ENCODE measurements at places on chromosomes 7 and 10.

GRCh38 chr10:91251430-91252056 lies 31.1 kb downstream of the PCGF5 start:
- DNase-seq, result peak; percentile 76

GRCh38 chr10:80210259-80210658 lies 4.9 kb upstream of the ANXA11 start:
- DNase-seq, result no peak

- no peak for DNase-seq
Observed at GRCh38 chr10:75527542-75527941, 96.1 kb downstream of the LRMDA start.

DNA sequence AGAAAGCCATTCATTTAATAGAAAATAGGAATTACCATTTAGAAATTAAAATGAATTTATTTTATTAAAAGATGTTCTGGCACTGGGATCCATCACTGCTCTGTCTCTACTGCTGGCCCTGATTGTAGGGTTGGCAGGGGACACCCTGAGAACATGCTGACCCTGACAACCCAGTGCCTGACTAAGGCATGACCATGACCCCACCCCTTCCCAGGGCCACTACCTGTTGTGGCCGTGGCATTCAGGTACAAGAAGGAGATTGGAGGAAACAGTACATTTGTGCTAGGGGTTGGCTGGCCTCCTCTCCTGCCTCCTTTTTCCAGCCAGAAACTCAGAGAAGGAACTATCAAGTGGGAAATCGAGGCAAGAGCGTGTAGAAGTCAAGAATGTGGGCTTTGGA lies 197.0 kb upstream of the ZMIZ1 start:
- DNase-seq, result no peak

- no peak for DNase-seq
Observed at GRCh38 chr10:114604357-114605130, 53.5 kb downstream of the ABLIM1 start.

All from CD4-positive, alpha-beta T cell treated with Interleukin-21 for 1 hour (primary cell).